H9 (cell line): ENCODE measurements at places on chromosomes 4 and X.

DNA sequence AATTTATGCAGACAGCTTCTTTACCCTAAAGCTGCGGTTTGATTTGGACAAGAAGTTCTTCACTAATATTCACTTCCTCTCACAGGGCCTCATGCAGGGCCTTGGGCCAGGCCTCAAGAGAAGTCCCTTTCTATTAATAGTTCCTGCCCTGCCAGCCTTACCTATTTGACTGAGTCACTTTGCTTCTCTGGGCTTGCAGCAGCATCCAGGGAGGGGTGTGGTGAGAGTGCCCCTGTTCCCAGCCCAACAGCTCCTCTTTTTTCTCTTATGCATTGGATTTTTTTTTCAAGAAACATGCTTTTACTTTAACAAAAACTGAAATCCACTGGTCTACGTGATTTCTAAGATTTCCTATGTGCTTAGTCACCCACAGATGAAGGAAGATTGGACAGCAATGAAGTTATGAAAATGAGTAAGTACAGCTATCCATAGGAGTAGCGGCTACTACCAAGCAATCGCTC, 26.7 kb downstream of the FAM156B start:
- DNase-seq = no peak

DNA sequence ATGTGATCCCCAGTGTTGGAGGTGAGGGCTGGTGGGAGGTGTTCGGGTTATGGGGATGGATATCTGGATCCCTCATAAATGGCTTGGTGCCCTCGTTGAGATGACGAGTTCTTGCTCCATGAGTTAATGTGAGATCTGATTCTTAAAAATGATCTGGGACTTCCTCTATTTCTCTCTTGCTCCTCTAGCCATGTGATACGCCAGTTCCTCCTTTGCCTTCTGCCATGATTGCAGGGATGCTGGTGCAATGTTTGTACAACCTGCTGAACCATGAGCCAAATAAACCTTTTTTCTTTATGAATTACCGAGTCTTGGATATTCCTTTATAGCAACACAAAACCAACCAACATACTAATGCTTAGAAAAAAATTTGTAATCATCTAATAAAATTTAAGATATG, 56.6 kb downstream of the STAP1 start:
- no peak for DNase-seq

GRCh38 chr4:155609455-155610059, 57.1 kb upstream of the GUCY1A1 start:
- DNase-seq = no peak

GRCh38 chr4:150355858-150356455, 226.0 kb upstream of the MAB21L2 start:
- no peak for DNase-seq

GRCh38 chr4:123419885-123420755, 23.5 kb downstream of the SPRY1 start:
- no peak for DNase-seq

DNA sequence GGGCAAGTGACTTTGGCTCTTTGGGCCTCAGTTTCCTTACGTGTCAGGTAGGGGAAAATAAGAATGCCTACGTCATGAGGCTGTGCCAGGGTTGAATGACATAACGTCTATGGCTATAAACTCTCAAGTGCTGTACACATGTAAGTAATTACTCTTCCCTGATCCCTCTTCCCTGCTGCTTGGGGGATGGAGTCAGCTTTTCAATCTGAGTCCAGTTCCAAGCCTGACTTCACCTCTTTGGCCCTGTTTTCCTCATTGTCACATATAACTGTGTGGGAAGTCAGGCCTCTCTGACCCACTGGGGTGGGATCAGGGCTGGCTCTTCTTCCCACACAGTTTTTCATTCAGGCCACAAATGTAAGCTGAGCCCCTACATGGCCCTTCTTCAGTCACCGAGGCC, 11.4 kb upstream of the CITED1 start:
- DNase-seq = no peak

- DNase-seq = no peak
Measured at GRCh38 chr4:32958586-32958985, 2238.4 kb downstream of the PCDH7 start.

- no peak for DNase-seq
Measured at GRCh38 chrX:109890300-109890699, 112.6 kb upstream of the TMEM164 start.

- DNase-seq = no peak
Measured at GRCh38 chrX:49277535-49277830, 7.9 kb downstream of the PPP1R3F start.

- DNase-seq = peak; percentile 32
Measured at GRCh38 chr4:68271851-68272357, 26.4 kb upstream of the TMPRSS11B start.

DNA sequence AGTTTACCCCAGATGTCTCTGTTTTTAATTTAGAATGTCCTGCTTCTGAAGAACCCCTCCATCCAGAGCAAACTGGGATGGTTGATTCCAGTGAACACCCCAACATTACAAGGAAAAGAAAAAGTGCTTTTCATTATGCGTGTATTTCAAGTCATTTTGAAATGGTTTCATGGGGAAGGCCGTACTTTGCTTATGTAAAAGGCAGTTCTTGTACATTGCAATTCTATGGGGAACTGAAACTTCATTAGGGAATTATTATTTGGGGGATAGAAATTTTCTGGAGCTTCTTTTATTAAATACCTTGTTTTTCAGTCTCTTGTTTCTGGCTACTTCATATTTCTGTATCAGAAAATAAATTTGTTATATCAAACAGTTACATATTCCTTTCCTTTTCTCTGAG, 96.9 kb upstream of the ZNF518B start:
- DNase-seq = no peak

- DNase-seq = no peak
Measured at GRCh38 chr4:10667701-10668326, 16.8 kb downstream of the CLNK start.

- DNase-seq = peak; percentile 55
Measured at GRCh38 chr4:161320377-161320776, 843.4 kb downstream of the FSTL5 start.

DNA sequence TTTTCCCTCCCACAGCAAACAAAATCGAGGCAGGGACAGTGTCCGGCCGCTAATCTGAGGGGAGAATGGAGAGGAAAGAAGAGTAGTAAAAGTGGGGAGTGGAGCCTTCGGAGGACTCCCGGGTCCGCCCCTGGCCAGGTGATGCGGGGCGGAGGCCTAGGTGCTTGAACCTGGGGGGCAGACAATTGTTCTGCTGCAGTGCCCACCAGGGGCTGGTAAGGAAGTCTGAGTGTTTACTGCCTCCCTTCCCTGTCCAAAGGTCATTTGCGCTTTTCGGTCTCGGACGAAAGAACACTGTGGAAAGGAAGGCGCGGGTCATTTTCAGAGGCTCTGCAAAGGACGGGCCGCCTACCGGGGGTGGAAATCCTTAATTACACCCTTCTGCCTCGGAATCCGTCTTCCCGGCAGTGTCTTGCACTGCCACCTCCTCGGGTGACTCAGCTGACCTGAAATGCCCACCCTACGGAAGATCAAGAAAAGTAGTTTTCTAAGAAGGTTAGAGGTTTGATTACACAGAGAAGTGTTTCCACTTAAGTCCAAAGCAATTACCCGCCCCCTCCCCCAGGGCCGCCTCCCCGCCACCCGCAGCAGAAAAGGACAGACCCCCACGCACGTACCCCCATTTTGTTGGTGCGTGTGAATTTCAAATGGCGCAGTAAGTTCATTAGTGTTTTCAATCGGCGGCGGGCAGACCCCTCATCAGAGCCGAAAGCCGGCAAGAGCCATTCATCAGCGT, 99.9 kb upstream of the TENM3 start:
- DNase-seq = no peak

DNA sequence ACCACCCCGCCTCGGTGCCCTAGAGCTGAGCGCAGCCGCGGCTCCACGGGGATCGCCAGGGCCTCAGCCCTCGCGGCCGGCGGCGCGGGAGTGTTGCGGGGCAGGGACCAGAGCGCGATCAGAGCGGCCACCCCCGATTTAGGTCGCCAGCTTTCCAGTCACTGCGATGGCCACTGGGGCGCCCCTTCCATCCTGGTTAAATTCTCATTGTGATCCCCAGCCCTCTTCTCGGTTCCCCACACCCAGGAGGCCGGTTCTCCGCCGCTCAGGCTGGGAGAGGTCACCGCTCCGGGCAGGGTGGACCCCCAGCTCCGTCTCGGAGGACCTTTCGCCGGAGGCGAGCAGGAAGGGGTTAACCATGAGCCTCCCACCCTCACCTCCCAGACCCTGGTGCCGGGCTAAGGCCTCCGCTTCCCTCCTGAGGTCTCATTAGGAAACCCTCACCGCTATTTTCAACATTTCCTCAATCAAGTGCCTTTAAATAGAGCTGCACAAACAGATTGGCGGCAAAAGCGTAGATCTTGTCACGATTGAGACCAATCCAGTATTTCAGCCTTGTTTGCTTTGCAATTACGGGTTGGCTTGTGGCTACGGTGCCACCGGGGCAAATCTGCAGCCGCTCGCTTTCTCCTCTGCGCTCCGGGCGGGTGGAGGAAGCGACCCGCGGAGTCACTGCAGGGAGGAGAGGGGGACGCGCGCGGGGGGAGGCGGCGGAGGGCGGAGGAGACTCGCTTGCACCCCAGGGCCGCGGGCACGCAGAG, 8.3 kb upstream of the HAND2 start:
- DNase-seq = no peak

DNA sequence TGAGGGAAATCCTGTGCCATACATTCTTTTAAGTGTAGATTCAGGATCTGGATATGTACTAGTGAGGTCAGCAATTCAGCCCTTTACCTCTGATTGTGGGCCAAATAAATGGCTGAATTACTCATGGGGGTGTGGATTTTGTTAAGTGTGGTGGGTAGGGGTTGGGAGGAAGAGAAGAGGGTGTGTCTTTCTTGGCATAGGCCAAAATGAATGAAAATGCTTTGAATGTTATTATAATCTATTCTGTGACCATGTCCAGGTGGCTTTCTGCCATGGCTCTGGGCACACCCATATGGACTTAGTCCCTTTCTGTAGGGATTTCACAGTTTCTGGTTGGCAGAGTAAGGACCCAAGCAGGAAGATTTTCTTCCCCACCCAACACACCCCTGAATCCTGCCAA, 244.3 kb downstream of the CBR4 start:
- no peak for DNase-seq

DNA sequence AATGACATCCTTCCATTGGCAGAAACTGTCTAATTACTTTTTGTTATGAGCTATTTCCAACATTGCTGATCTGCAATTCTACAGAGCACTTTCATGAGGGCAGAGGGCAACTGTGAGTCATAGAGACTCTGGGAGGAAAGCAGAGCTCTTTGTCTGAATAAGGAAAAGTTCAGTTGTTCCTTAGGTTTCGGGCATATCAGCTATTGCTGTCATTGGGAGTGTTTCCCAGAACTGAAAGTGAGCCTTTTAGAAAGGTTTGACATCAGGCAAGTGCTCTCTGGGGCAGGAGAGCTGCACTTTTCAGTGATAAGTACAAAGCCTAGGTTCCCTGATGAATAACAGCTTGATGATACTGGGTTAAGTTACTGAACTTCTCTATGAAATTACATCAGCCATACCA, 119.2 kb upstream of the EDNRA start:
- DNase-seq = no peak

DNA sequence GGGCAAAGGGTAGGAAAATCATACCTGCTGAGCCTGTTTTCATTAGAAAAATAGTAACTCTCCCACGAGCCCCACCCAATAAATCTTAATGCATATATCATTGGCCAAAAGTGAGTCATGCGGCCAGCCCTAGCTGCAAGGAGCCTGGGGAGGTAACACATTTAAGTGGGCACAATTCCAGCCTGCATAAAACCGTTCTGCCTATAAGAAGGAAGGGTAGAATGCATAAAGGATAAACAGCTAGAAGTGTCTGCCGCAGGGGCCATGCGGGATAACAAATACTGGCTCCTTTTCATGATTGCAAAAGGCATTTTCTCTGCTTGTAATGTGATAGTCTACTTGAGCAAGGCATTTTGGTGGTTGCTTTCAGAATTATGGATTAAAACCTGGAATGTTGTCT, 37.1 kb downstream of the EFHC2 start:
- no peak for DNase-seq

- no peak for DNase-seq
Measured at GRCh38 chr4:90715242-90715641, 588.0 kb downstream of the CCSER1 start.

DNA sequence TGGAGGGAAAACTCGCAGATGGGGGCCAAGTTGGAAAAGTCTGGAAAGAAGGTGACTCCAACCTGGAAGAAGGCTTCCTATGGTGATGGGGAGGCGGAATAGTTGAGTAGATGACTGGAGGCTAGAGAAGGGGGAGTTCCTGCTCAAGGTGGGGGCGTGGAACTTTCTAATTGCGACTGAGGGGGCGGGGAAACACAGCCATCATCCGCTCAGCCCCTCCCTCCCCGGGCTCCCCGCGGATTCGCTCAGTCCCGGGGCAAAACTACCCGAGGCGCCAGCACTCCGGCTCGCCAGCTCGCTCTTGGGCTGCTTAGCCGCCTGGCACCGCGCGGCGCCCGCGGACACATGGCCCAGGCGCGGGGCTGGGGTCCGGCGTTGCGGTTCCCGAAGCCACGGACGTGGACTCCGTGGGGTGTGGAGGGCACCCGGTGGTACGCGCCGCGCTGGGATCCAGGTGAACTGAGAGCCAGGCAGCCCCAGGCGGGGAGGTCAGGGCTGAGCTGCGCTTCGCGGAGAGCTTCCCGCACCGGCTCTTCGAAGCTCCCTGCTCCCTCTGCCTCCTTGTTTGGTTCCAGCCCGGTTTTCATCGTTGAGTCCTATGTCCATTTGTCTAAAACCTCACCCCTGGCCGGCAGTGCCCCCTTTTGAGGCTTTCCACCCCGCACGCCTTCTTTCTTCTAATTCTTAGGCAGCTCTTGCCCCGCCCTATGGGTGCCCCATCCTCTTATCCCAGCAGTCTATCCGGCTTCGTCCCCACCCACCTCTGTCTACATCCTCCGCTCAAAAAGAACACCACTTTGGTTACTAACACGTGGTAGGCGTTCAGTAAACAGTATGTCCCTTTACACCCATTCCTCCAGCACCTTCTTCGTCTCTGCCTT, 38.9 kb downstream of the STARD8 start:
- peak; percentile 71 for DNase-seq

DNA sequence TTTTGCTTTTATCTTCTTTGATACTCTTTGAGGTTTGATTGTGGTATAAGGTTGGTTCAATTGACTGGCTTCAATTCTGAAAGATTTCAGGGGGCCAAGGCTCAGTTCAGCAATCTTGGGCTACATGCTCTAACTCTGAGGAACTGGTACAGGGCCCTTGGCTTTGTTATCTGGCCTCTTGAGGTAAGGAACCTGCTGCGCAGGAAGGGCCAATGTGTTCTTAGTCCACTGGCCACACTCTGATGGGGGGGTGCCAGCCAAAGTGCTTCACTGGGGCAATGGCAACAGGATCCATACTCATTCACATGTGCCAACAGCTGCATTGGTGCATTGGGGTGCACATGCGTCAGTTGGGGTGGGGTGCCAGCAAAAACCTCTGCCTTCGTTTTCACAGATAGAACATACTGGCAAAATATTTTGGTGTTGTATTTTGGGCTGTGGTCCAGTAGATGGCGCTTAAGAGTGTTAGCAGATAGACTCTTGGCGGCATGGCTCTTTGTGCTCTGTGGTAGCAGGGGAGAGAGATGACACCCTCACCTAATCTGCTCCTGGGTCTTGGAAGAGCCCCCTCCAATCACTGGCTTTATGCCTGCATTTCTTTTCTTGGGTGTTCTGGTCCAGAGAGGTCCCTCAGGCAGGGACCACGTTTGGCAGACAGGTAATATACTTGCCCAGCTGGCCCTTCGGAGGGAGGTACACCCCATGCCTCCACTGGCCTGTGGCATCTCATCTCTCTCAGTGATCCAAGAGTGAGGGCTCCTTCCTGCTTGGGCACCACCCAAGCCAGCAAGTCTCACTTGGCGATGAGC, 42.9 kb downstream of the NDST3 start:
- DNase-seq = peak; percentile 69
